ENCODE measurements at places on chromosomes 6 and 20.

GRCh38 chr20:57167292-57167655 lies 99.2 kb downstream of the BMP7 start:
- DNase-seq, result no peak

- DNase-seq, result no peak
These were observed 3.8 kb upstream of the PDYN start for GRCh38 chr20:1997483-1998192.

DNA sequence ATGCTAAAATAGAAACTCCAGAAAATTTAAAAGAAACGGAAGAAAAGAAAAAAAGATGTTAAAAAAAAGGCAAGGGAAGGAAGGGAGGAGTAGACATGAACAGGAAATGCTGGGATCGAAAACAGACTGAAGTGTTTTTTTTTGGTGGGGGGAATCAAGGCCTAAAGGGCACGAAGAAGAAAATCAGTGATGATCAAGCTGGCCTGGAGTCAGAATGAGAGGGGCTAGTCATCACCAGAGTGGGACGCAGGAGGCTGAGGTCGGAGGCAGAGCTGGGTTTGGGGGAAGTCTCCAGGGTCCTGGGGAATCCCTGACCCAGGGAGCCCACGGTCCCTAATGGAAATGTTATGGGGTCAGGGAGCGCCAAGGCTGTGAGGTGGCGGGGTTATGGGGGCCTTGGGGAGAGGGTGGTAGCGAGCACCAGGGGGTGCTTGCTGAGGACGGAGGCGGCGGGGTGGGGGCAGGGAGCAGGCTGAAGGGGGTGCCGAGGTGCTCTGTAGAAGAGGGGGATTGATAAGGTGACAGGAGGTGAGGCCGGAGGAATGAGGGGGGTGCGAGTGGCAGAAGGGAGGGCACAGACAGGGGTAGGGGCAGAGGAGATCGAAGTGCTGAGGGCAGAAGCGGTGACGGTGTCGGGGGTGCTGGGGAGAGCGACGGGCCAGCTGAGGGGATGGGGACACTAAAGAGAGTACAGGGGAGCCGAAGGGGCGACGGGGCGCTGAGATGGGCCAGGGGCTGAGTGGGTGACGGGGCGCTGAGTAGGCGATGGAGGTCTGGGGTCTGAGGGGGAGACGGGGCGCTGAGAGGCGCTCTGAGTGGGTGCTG lies 684 bp downstream of the ZNFX1 start:
- DNase-seq, result peak; percentile 42

DNA sequence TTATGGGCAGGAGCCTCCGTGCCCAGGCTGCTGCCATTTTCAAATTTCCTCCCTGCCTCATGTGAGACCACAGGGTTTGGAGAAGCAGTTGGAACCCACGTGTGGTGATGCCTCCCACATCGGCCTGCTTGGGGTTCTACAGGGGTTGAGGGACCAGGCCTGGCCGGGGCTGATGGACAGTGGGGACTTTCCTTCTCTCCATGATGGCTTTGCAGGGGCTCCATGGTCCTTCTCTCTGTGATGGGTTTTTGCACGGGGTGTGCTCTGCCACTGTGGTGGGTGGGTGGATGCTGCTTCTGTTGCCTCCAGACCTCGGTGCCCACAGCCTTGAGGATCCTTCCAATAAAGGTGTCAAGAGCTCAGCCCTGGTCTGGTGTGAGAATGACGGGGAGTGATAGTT lies 54.4 kb downstream of the ADNP start:
- DNase-seq, result no peak

- DNase-seq, result no peak
These were observed 83.2 kb downstream of the RIPOR3 start for GRCh38 chr20:50607850-50608749.

DNA sequence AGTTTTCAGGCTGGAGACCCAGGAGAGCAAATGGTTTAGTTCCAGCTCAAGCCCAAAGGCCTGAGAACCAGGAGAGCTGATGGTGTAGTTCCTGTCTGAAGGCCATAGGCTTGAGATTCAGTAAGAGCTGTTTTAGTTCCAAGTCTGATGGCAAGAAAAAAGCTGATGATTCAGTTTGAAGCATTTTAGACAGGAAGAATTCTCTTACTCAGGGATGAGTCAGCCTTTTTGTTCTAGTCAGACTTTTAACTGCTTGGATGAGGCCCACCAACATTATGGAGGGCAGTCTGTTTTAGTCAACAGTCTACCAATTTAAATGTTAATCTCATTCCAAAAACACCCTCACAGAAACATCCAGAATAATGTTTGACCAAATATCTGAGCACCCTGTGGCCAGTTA lies 2.5 kb downstream of the ZSCAN26 start:
- no peak for DNase-seq

- DNase-seq, result no peak
These were observed 39.7 kb upstream of the HTR1B start for GRCh38 chr6:77502981-77503380.

DNA sequence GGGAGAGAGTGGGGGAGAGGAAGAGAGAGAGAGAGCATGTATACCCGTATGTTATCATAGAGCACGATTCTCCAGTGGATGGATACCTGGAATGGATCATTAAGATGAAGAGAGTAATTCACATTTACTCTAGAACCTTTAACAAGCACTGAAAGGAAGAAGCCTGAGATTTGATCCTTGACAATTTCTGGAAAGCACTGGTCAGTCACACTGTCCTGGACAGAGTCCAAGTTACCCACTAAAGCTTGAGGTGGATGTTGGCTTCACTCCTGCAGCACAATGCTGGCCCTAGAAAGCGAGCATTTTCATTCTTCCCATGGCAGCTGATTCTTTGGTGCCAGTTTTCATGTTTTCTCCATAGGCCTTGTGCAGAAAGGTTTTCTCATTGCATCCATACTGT lies 25.6 kb downstream of the NFYA start:
- DNase-seq, result no peak

GRCh38 chr6:15270402-15270801 lies 24.5 kb downstream of the JARID2 start:
- DNase-seq, result no peak

GRCh38 chr6:75850026-75850833 lies 101.2 kb downstream of the MYO6 start:
- DNase-seq, result no peak

GRCh38 chr20:9492067-9492466 lies 22.3 kb upstream of the LAMP5 start:
- no peak for DNase-seq

DNA sequence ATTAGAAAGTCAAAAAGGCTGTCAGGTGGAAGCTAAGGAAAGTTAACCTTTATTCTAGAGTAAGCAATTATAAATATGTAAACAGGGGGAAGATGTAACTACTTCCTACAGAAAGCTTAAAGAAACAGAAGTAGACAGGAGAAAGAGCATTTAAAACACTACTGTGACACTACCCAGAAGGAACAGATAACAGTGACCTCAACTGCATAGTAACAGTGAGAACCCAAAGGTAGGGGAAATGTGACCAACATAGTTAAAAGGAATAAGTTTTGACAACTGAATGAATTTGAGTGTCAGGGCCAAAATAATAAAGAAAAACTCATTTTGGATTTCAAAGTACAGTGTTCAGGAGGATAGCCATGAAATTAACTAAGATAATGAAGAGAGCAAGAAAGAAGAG lies 43.5 kb downstream of the IBTK start:
- no peak for DNase-seq

- DNase-seq, result peak; percentile 81
These were observed 15.1 kb downstream of the HMGN4 start for GRCh38 chr6:26553264-26553634.

GRCh38 chr20:13059398-13060136 lies 50.8 kb downstream of the SPTLC3 start:
- no peak for DNase-seq

DNA sequence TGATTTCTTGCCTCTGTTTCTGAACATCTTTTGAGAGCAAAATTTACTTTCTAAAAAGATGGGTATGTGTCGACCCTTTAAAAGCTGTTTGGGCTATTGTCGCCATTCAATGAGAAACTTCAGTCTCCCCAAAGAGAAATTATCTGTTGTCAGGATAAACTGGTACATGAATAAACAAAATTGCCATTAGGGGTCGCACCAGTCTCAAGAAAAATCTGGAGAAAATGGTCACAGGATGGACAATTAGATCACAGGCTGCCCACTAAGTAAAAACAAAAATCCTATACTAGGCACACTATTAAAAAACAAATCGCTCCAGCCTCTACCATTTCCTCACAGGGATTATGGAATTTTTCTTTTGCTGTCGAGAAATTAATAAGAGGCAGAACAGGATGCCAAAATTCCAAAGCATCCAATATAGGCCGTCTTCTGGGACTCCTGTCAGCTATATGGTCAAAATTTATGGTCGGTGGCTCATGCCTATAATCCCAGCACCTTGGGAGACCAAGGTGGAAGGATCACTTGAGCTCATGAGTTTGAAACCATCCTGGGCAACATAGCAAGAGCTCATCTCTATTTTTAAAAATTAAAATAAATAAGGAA lies 5.5 kb upstream of the HLA-E start:
- no peak for DNase-seq

DNA sequence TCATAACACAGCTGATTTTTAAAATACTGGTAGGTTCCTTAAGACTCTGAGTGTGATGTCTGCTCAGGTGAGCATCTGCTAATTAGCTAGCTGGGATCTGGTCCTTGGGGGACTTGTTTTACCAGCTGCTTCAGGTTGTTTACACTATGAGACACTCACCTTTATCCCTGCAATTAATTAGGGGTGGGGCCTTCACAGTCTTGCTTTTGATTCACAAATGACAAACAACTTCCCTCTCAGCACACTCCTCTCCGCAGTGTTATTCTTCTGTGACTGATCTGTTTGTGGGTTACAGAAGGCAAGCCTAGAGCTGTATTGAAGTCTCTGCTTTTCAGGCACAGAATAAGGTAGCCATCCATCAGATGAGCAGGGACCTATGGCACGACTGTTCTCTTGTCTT lies 62.0 kb upstream of the CD83 start:
- DNase-seq, result no peak

DNA sequence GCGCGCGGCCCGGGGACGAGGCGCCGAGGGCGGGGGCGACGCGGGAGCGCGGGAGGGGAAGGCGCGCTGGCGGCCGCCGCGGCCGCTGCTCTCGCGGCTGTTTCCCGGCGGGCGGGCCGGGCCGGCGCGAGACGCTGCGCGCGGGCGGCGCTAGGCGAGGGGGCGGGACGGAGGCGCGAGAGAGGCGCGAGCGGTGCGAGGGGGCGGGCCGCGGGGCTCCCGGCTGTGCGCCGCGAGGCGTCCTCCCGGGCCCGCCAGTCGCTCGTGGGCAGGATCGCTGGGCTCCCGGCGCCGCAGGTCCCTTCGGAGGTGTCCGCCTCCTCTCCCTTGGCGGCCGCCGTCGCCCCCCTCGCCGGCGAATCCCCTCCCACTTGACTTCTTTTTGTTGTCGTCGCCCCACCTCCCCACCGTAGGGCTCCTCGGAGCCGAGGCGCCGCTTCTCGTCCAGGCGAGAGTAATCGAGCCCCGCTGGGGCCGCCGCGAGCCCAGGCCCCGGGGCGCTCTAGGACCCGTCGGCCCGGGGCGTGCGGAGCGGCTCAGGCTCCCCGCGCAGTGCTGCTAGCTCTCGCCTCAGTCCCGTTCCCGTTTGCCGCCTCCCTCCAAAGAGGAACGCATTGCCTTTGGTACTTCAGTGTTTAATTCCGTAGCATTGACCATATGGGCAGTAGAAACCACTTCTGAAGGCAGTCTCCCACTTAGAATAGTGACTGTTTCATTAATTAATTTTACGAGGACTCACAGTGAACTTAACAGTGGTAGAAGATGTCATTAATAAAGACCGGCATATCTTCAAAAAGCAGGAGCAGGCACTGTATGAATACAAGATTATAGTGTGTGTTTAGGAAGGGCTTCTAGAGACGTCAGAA lies at the start of gene RANBP9:
Gene RANBP9, minus strand, starts transcription at position 103 of the 866 bp plus-strand sequence. CDS start 330 bp downstream, outside the sequence.
- peak; percentile 92 for DNase-seq

GRCh38 chr6:121539439-121539838 lies 104.0 kb downstream of the GJA1 start:
- no peak for DNase-seq

DNA sequence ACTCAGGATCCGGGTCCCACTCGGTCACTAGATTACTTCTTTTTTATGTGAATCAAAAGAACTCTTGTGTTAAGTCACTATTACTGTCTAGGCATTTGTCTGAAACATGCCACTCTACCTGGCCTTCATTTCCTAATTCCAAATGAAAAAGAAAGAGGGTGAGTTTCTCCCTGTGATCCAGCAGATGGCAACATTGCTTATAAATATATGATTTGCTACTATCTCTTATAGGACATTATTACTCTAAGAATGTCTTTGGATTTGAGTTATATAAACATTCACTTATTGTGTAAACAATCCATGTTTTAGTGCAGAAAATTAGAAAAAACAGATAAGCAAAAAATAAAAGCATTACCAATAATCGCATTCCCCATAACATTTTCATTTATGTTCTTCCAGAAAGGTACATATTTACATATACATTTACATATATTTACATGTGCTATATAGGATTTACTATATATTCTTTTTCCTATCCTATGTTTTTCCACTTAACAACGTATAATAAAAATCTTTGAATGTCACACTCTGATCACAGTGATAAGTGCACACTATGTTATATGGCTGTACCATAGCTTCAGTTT lies 66.9 kb downstream of the FAXC start:
- no peak for DNase-seq

- no peak for DNase-seq
These were observed 76.2 kb upstream of the RPS6KA2 start for GRCh38 chr6:166703149-166703710.

GRCh38 chr6:128465368-128466343 lies 54.7 kb downstream of the PTPRK start:
- no peak for DNase-seq

- peak; percentile 79 for DNase-seq
These were observed 810 bp upstream of the PRIM2 start for GRCh38 chr6:57316581-57317059.

- no peak for DNase-seq
These were observed 32.2 kb downstream of the OPRM1 start for GRCh38 chr6:154071236-154071635.

DNA sequence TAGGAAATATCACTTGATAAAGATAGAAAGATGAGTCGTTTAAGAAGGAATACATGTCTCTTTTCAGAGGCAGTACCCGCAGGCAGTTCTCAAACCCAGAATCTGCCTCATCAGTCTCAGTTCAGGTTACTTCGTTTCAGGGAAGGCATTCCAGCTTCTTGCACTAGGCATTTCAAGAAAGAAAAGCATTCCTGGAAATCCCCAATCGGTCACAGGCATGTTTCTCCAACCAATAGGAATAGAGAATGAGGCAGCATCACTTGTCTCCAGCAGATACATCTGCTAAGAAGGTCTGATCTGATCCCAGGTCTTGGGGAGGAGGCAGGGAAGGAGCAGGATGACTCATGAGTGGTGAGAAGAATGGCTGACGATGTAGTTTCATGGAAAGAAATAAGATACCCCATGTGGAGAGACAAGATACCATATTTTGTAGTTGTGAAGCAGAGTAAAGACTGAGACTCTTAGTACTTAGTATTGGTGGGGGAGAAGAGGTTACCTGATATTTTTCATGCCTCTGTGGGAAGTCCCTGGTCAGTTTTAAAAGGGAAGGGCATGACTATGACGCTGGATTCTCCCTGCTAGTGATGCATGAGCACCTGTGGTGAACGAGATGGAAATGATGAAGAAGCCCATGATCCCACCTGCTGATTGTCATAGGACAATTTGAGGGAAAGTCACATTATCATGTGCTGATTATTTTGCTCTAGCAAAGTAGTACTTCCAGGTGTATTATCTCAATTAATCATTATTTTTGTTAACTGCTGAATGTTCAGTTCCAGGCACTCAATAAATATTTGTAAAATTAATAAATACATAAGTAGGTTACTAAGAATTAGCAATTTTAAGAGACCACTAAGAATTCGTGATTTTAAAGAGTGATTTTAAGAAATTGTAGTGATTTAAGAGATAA lies 20.3 kb upstream of the HLA-DRB1 start:
- DNase-seq, result peak; percentile 21

- DNase-seq, result no peak
These were observed 815.5 kb upstream of the SLC35B3 start for GRCh38 chr6:9250852-9251251.

GRCh38 chr6:102853249-102853955 lies 1459.9 kb downstream of the GRIK2 start:
- DNase-seq, result no peak

All from activated T-cell treated with anti-CD3 and anti-CD28 coated beads, Interleukin-2, amount 50 U/mL, for 1 hour (primary cell).